GM23248 (cell line): ENCODE measurements at places on chromosomes 2 and 18. TPM values are rescaled to one million over a fixed set of nuclear protein-coding genes. Genes with fewer than 3 reads are reported as not detected.

The ACTR1B gene
- 53.4 and 55.9 TPM in 2 replicates for polyA plus RNA-seq

The ATAD2B gene
- 4.1 and 4.8 TPM in 2 replicates for polyA plus RNA-seq

The MOCOS gene
- 14.3 and 17.9 TPM in 2 replicates for polyA plus RNA-seq

The WNT6 gene
- not detected in 2 replicates for polyA plus RNA-seq

The ALPP gene
- polyA plus RNA-seq = not detected in 2 replicates

The GREB1L gene
- polyA plus RNA-seq = 1.2 and 1.9 TPM in 2 replicates

The TDRD15 gene
- not detected in 2 replicates for polyA plus RNA-seq
